AG09309 (cell line): ENCODE measurements at places on chromosomes 3 and 15.
A peak's percentile ranks its signal among the peaks of the same experiment; 100 is the strongest.

- no peak for DNase-seq
Observed at GRCh38 chr3:119380697-119381096, 82.7 kb downstream of the TMEM39A start.

GRCh38 chr3:149969110-149969939 is 1.4 kb downstream of the PFN2 start:
- no peak for DNase-seq

- DNase-seq: no peak
Observed at GRCh38 chr3:126816298-126816697, 112.3 kb downstream of the CHCHD6 start.

DNA sequence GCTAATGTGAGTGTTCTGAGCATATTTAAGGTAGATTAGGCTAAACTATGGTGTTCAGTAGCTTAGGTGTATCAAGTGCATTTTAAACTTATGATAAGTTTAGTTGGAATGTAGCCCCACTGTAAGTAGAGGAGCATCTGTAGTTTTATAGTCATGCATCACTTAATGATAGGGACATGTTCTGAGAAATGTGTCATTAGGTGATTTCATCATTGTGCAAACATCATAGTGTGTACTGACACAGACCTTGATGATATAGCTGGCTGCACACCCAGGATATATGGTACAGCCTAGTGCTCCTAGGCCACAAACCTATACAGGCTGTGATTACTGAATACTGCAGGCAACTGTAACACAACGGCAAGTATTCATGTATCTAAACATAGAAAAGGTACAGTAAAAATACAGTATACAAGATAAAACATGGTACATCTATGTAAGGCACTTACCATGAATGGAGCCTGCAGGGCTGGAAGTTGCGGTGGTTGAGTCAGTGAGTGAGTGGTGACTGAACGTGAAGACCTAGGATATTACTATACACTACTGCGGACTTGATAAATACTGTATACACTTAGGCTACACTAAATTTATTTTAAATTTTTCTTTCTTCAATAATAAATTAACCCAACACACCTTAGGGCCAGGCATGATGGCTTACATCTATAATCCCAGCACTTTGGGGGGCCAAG is 17.9 kb downstream of the DNAH1 start:
- no peak for DNase-seq

- DNase-seq: no peak
Observed at GRCh38 chr15:40075298-40076044, 33.2 kb downstream of the BMF start.

GRCh38 chr3:16935781-16936180 is 51.0 kb downstream of the PLCL2 start:
- no peak for DNase-seq

DNA sequence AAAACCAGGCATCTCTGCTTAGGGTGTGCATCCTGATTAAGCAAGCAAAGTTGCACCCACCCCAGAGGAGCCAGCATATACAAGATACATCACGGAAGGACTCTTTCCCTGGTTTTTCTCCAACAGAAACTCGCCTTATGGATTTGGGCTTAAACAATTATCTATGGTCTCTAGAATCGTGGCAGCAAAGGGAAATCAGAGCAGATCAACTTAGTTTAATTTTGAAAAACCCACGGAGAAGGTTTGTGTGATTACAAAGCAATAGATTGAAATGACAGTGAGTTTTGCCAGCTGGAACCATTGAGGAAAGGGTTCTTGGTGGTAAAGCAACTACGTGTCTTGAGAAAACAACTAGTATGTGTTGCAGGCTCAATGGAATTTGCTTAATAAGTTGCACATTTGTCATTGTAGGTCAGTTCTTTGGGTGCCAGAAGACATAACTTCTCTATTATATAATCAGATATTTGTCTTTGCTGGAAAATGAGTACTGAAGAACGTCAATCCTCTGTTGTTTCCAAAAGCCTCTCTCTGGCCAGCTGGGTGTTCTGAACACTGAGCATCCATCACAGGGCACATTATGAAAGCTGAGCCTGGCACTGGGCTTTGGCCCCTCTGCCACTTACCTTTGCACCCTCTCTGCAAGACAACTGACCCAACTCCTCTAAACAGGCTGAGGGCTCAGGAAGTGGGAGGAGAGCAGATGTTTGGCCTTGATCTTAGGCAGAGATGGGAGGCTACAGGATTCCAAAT is 75.7 kb upstream of the FBN1 start:
- DNase-seq: peak; percentile 31

DNA sequence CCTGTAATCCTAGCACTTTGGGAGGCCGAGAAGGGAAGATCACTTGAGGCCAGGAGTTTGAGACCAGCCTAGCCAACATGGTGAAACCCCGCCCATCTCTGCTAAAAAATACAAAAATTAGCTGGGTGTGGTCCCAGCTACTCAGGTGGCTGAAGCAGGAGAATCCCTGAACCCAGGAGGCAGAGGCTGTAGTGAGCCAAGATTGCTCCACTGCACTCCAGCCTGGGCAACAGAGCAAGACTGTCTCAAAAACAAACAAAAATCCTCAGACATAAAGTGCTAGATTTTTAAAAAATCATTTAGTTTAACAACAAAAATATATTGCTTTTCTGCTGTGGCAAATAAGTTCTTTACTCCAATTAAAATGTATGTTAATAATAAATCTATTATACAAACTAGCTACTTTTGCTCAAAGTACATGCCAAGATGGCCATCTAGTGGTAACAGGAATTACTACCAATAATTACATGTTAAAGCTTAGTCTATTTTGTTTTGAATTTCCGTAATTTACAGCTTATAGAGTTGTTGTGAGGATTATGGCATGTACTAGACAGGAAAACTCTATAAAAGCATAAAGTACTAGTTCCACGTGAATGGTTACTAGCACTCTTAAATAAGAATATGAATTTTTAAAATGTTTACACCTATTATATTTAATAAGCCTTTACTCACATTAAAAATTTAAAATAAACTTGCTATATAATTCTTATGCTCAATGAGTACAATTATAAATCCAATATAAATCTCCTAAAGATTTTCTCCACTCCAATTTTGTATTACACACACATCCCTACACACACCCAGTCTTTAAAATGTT is 39.0 kb downstream of the GABPB1 start:
- DNase-seq: peak; percentile 11

GRCh38 chr3:79297245-79297960 is 470.4 kb downstream of the ROBO1 start:
- DNase-seq: peak; percentile 78

DNA sequence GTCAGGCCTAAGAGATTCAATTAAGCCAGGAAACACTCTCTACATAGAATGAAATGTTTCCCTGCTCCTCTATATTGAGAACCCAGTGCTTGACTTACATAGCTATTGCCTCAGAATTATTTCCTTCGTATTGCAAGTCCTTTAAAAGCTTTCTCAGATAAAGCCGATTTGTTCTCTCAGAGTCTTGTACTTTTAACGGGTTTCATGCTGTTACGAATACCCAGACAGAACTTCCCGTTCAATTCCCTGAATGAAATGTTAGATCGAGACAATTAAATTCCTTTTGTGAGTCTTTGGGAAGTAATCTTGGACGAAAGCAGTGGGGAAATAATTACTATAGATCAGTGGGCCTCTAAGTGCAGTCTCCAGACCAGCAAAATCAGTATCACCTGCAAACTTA is 102.8 kb upstream of the CHL1 start:
- DNase-seq: no peak

DNA sequence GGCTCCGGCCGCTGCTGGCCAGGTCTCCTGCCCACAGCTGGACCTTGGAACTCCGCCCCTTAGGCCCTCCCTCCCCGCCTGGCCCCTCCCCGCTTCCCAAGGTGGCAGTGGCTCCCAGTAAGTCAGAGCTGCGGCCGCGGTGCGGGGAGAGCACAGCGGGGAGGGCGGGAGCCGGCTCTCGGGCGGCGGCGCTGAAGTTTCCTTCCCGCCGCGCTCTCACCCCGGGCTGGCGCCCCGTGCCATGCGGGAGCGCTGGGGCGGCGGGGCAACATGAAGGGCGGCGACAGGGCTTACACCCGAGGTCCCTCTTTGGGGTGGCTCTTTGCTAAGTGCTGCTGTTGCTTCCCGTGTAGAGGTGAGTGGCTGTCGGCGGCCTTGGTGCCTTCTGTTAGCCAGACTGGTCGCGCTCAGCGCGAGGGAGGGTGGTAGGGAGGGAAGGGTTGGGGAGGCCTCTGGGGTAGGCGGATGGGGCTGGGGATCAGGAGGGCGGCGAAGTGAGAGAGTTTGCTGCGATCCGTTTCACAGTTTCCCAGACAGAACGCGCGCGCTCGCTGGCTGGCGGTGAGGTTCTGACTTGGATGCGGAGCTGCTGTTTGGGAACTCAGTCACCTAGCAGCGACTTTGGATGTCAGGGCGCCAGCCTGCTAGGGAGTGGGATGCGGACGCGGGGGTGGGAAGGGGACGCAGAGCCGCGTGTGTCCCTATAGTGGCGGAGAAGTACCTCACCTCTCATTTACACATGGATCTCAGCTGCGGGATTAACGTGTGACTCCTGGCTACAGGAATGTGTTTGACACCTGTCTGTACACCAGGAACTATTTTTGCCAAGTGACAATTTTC is 145.5 kb upstream of the UMPS start:
- no peak for DNase-seq

GRCh38 chr3:50316657-50317242 is 5.8 kb downstream of the HYAL2 start:
- DNase-seq: no peak

DNA sequence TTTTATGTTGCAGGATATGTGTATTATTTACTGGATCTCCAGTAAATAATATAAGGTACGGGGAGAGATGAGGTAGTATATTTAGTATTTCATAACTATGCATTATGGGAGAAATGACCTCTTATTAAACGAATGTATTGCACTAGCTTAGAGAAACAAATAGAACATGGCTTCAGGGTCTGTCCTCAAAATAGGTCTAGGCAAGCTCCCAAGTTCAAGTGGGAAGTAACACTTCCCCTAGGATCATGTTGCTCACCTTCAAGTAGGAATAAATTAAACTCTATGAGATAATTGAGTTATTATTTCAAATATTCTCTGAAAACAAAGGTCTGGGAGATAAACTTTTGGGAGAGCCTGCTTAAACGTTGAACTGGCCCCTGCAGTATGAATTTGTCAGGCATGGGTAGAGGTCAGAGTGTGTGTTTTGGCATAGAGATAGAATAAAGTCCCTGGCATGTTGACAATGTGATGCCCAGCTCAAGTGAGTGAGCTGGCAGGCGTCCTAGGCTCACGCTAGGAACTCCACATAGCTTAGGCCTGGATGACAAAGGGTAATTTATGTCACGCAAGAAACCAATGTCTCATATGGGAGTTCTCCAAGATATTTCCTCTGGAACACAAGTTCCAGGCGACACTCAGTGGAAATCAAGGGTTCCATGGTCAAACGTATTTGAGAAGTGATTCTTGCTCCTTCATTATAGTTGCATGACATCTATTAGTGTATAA is 236.8 kb downstream of the CACNA2D3 start:
- DNase-seq: no peak

- DNase-seq: no peak
Observed at GRCh38 chr3:158165730-158166129, 55.8 kb downstream of the RSRC1 start.

GRCh38 chr3:62109534-62109933 is 263.8 kb downstream of the FEZF2 start:
- peak; percentile 93 for DNase-seq

GRCh38 chr15:74184582-74185091 is 11.1 kb downstream of the ISLR start:
- DNase-seq: no peak

GRCh38 chr3:129585949-129586657 is 20.4 kb downstream of the PLXND1 start:
- DNase-seq: no peak

DNA sequence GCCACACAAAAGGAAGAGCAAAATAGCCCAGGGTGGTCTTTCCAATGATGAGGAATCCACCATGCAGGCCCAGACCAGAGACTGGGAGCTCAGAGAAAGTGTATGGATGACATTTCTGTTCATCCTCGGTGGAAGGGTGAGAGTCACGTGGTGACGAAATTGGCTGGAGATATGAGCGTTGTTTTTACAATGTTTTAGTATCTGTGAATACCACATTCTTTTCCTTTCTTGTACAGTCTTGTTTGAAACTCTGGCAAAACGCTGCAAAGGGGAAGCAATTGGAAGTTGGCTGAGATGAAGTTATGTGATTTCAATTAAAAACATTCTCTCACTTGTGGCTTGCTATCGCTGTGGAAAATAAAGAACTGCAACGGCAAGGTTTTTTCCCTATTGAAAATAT is 137.5 kb downstream of the MAGI1 start:
- no peak for DNase-seq

GRCh38 chr15:67543348-67543718 is 830 bp downstream of the MAP2K5 start:
- no peak for DNase-seq

DNA sequence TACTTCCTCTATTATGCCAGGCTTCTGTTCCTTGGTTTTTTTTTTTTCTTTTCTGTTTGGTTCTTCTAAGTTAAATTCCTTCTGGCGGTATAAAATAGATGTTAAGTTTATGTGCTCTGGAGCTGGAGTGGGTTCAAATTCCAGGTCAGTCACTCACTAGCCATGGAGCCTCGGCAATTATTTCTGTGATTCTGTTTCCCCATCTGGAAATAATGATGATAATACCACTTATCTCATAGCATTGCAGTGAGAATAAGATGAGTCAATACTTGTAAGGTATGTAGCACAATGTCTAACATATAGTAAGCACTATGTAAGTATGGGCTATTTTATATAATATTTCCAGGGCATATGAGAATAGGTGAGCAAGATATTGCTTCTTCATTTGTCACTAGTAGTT is 33.2 kb upstream of the ZDHHC23 start:
- DNase-seq: peak; percentile 73

GRCh38 chr15:39777496-39777895 is 5.1 kb downstream of the FSIP1 start:
- no peak for DNase-seq

DNA sequence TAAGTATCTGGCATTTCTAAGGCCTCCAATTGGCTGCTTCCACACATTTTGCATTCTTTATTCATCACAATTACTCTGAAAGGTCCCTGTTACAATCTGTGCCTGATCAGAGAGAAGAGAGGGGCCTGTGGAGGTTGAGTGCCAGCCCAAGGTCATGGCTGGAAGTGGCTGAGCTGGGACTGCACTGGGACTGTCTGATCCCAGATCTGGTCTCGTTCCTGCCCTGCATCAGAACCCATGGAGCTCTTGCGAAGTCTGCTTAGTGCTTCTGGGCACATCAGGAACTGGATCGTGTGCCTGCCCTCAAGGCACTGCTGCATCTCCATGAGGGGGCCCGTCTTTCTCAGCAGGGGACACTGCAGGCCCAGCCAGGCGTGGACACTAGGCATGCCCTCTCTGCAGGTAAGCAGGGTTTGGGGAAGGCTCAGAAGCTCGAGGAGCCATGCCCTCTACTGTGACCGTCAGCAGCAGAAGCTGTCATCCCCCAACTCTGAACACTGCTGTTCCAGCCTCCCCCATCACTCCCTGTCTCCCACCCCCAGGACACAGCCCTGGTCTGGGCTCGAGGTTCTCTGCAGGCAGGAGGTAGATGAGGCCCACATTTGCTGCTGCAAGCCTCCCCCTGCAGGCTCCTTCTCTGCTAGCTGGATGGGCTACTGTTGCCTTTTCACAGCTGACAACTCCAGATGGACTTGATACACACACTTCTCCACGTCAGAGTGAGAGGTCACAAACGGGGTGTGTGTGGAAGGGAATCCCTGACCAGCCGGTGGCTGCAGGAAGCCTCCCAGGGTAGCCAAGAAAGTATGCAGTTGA is 96.5 kb upstream of the PRR23E start:
- no peak for DNase-seq

GRCh38 chr15:70083418-70083817 is 14.3 kb downstream of the TLE3 start:
- no peak for DNase-seq

- DNase-seq: no peak
Observed at GRCh38 chr15:73598530-73599160, 34.5 kb downstream of the NPTN start.
